NCI-H510A treated with DMSO at 0.1 percent for 48 hours (cell line): ENCODE measurements at places on chromosomes 12 and 14.

- no peak for DNase-seq
These were observed 20.0 kb upstream of the FLVCR2 start for GRCh38 chr14:75558440-75558839.

- DNase-seq: no peak
These were observed 66.2 kb upstream of the BEGAIN start for GRCh38 chr14:100653409-100653808.

GRCh38 chr12:80242321-80242720 is 143.0 kb downstream of the OTOGL start:
- DNase-seq: no peak

- no peak for DNase-seq
These were observed 752.2 kb downstream of the FSCB start for GRCh38 chr14:43754838-43755237.

- DNase-seq: no peak
These were observed 409.8 kb downstream of the DAD1 start for GRCh38 chr14:22179190-22179589.

DNA sequence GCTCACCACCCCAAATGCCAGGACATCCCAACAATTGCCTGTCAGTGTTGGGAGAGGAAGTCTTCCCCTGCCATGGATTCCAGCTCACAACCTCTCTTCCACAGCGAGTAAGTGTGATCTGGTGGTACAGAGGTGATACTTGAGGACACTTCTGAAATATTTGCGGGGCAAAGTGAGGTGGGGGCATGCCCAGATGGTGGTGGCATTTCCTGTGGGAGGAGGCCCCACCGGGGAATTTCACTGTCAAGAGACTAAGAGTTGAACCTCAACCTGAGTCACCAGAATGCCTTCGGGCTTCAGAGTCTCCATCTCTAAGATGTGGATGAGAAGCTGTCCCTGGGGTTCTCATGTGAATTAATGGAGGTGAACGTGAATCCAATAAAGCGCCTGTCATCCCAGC is 122.3 kb upstream of the RFLNA start:
- DNase-seq: no peak

DNA sequence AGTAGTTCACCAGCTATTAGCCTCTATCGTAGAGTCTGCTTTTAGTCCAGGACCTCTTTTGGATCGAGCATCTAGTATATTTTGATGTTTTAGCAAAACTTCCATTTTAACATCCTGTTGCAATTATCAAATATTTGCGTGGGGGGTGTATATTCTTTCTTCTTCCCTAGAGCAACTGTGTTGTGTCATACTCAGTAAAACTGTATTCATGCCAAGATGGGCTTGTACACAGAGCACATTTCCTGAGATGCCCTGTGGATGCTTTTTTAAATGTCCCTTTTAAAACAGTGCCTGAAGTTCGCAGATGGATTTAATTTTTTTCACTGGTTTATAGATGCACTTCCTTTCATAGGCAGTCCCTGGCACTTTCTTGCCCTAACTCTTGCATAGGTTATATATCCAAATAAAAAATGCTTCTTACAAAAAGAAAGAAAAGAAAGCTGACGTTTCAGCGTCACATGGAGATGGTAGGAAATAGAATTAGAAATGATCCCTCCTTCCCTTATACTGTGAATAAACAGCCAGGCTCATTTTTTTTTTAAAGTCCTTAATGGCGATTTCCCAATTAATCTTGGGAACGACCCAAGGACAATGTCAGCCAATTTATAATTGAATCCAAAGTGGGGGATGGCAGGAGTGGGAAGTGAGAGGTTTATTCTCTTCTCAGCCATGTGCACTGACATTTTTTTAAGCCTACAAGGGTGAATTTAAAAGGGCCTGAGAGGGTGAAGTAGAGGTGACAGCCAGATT is 247.0 kb downstream of the SLC41A2 start:
- no peak for DNase-seq

DNA sequence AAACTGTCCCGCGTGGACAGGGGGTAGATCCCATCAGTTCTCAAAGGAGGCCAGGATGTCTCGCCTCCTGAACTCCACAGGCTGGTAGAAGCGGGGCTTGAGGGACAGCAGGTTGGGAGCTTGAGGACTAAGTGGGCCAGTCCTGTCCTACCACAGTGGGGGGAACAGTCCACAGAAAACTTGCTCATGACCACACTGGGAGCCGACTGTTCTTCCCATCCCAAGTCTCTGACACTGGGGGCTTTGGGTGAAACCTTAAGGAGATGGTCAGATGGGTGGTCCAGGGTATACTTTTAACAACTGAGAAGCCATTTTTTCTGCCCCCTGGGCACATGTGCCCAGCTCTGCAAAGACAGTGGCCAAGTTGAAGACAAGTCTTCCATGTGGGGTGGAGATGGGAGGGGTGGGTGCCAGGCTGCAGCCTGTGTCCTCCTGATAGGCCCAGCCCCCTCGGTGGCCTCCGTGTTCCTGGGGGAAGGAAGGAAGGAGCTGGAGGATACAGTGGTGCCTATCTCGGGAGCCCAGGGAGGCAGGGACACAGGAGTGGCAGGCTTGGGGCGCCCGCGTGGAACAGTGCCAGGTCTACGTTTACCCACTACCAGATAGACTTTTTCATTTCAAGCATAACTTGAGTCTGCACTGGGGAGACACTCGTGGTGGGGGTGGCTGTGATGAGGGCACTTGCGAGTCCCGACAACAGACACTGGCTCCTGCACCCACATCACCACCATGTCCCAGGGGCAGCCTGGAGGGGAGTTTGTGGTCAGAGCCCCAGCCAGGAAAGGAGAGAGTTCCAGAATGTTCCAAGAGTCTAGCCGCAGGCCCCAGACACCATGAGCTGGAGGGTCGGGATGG is 14.7 kb downstream of the RHOF start:
- no peak for DNase-seq

GRCh38 chr14:64636208-64636979 is 67.8 kb upstream of the PLEKHG3 start:
- DNase-seq: peak; percentile 78

DNA sequence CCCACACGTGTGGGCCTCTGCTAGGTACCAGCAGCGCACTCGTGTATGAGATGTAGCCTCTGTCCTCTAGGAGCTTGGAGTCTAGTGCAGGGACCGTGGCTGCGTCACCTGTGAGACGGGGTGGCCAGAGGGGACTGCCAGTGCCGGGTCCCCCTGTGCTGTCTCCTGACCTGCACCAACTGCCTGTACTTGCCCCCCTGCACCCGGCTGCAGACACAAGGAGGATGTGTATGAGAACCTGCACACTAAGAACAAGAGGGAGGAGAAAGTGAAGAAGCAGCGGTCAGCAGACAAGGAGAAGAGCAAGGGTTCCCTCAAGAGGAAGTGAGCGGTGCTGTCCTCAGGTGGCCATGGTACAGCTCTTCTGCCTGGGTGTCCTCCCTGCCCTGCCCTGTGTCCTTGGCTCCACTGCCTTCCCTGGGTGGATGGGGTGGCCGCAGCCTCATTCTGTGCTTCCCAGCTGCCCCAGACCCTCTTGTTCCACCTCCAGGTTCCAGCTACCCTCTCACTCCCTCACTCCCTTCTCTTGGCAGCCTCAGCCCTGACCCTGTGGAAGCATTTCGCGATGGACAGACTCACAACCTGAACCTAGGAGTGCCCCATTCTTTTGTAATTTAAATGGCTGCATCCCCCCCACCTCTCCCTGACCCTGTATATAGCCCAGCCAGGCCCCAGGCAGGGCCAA is 9.6 kb downstream of the PTPN6 start:
- DNase-seq: no peak

GRCh38 chr14:77838831-77839511 is 39.1 kb downstream of the ADCK1 start:
- DNase-seq: no peak

- no peak for DNase-seq
These were observed 39.4 kb upstream of the TMPRSS12 start for GRCh38 chr12:50803230-50803875.

GRCh38 chr14:68688872-68689371 is 103.9 kb downstream of the ZFP36L1 start:
- no peak for DNase-seq

- no peak for DNase-seq
These were observed 162.5 kb downstream of the C12orf50 start for GRCh38 chr12:87866578-87867292.

GRCh38 chr12:59843260-59843843 is 247.5 kb downstream of the SLC16A7 start:
- peak; percentile 90 for DNase-seq

DNA sequence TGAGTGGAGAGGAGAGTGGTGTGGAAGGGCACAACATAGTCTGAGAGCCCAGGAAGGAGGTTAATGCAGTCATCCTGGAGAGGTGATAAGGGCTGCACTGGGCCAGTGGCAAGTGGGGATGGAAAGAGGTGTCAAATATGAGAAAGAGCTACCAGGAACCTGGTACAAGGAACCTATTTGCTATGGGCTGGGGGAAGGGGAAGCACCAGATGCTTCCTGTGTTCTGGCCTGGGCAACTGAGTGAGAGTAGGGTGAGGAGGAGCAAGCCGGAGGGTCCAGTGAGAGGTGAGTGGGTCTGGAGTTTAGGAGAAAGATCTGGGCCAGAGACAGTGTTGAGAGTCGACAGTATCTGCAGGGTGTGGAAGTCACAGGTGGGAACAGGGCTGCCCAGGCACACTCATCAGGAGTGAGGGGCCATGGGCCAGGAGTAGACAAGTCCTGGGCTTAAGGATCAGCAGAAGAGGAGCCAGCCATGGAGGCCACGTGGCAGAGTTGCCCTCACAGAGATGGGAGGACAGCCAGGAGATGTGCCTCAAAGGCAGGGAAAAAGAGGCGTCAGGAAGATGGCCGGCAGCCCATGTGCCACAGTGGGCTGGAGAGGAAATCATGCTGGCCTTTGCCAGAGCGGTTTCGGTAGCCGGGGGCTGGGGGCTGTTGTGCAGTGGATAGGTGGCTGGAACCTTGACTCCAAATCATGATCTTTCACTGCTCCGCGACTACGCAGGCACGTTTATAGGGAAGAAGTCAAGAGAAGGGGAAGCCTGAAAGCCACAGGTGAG is 2.9 kb upstream of the AQP6 start:
- no peak for DNase-seq

DNA sequence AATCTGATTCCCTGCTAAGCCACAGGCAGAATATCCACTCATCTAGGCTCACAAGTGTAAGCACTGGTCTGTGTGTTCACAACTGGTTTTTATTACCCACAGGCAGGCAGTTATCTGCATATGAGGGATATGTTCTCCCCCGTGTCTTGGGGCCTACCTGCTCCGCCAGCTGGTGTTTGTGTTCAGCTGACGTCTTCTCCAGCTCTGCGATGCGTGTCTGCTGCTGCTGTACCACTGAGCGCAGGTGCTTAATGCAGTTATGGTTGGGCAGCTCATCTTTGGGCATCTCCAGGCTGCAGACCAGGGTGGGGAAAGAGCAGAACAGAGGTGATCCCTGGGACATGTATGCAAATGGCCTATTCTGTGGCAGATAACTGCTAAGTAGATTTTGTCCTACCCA is 13.7 kb downstream of the RNF41 start:
- no peak for DNase-seq

- DNase-seq: no peak
These were observed 250.2 kb upstream of the OR4E1 start for GRCh38 chr14:21923820-21924219.

- no peak for DNase-seq
These were observed 16.5 kb downstream of the MYO1A start for GRCh38 chr12:57033431-57033830.

GRCh38 chr12:79547044-79547734 is 143.6 kb downstream of the PAWR start:
- no peak for DNase-seq

GRCh38 chr12:122029620-122030423 is 8.1 kb downstream of the BCL7A start:
- DNase-seq: no peak

DNA sequence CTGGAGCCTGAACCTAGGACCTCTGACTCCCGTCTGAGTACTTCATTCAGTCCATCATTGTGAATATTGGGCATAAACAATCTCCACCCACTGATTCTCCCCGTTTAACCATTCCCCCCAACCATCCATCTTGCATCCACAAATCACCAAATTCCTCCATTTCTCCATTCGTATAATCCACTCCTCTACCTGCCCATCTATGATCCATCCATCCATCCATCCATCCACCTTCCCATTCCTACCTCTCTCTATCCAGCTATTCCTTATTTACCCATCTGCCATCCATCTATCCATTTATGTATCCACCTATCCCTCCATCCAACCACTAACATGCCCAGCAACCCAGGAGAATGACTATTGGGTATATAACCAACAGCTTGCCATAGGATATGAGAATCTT is 87.5 kb downstream of the CALM1 start:
- no peak for DNase-seq

- no peak for DNase-seq
These were observed 137.1 kb upstream of the SFSWAP start for GRCh38 chr12:131573631-131574394.

GRCh38 chr12:5599378-5599777 is 167.5 kb downstream of the NTF3 start:
- no peak for DNase-seq

DNA sequence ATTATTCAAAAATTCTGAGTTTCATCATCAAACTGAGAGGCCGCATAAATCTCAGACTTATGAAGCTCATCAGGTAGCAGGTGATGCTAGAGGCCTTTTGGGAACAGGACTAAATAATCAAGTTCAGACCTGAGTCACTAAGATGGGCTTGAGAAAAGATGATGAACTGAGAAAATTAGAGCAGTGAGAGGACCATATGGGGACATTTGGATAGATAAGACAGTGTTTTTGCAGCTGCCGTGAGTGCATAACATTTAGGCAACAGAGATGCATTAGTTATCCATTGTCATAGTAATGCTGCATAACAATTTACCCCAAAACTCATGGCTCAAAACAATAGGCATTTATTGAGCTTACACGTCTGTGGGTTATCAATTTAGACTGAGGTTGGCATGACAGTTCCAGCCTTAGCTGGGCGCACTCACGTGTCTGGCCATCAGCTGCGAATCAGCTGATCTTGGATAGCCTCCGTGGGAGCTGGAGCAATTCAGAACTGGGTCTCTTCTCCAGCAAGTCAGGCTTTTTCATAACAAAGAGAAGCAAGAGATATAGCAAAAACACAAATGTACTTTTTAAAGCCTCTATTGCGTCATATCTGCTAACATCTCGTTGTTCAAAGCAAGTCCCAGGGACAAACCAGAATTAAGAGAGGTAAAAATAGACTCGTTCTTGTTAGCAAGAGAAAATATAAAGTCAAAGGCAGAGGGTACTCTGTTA is 72.8 kb downstream of the CAPZA3 start:
- DNase-seq: no peak

GRCh38 chr14:23454445-23454856 is 15.1 kb upstream of the NGDN start:
- no peak for DNase-seq
